ENCODE measurements at places on chromosomes 5 and 9. TPM values are rescaled to one million over a fixed set of nuclear protein-coding genes. Genes with fewer than 3 reads are reported as not detected.

Gene CCDC183
- 2.2 TPM for total RNA-seq

Gene DPYSL3
- 566 TPM for total RNA-seq

Gene MORN5
- total RNA-seq, result not detected

Gene SPINK6
- total RNA-seq, result not detected

Gene ANKRD18A
- not detected for total RNA-seq

Gene C1QTNF2
- 0.35 TPM for total RNA-seq

Gene CORO2A
- total RNA-seq, result 0.15 TPM

Gene TMEM171
- total RNA-seq, result 5.1 TPM

Gene WDR38
- total RNA-seq, result not detected

Gene UNC13B
- total RNA-seq, result 22.3 TPM
